Stimulated activated CD4-positive, alpha-beta T cell treated with anti-CD3 and anti-CD28 coated beads, Interleukin-12 subunit alpha, Interleukin-12 subunit beta, amount 100 ng/mL, for 4 hours (primary cell): ENCODE measurements at places on chromosomes 16 and 17.

- DNase-seq, result no peak
These were observed 29.4 kb upstream of the PMFBP1 start for GRCh38 chr16:72201387-72201786.

DNA sequence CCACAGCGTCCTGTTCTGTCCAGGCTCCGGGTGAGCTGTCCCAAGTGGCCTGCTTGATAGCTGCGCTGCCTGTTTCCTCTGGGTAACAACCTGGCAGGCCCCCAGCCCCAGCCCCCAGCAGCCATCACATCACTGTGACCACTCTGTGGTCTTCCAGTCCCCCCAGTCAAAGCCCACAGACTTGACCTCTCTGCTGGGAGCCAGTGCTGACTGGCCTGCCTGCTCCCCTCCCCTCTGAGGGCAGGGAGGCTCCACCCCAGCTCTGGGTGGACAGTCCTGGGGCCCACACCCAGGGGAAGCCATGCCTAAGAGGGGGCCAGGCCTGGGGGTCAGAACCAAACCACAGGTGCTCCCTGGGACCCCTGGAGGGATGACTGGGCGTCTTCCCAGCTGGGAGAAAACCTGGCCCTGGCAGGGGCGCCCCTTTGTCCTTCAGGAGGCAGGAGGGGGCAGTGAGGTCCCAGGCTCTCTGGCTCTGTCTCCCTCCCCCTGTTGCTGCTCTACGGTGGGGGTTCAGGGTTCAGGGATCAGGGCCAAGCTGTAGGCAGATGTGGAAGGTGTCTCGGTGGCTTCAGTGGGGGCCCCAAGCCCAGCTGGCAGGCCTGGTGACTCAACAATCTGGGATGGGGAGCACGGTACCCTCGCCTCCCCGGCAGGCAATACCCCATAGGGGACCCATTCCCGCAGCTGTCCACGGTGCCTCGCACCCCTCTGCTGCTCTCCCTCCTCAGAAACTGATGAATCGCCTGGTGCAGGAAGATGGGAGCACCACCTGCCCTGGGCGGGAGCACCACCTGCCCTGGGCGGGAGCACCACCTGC lies 1.8 kb upstream of the SLC16A3 start:
- no peak for DNase-seq

GRCh38 chr17:60244656-60245055 lies 94.9 kb downstream of the CA4 start:
- DNase-seq, result no peak

DNA sequence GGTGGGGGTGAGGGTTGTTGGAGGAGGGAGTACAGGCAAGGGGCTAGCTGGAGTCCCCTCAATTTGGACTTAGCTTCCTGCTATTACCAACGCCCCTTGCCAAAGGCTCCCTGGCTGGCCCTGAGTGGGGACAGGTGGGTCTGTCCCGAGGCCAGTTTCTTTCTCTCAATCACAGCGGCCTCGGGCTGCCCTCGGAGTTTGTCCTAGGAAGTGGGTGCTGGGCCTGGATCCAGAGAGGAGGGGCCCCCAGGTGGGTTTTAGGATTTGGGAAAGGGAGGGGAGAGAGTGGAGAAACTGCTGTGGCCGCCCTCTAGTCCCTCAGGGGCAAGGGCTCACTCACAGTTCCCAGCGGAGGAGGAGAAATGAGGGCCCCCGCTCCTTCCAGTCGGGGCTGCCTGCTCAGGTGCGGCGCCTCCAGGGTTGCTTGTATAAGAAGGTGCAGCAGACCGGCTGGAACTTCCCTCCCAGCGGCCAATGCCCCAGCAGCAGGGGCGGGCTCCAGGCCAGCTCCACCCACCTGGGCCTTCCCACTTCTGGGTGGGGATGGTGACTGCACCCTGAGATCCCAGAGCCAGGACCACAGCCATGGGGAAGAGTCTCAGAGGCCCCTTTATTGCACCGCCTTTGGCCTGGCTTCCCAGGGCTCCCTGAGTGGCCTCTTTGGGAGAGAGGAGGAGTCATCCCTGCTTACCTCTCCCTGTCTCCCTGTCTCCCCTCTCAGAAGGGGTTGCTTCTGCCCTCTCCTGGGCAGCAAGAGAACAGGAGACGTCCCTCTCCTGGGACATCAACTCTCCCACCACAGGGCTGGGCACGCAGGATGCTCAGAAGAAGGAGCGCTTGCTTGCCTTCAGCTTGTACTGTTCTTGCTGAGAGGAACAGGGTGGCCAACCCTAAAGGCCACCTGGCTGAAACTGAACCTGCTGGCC lies 112.0 kb upstream of the SMURF2 start:
- DNase-seq, result no peak

DNA sequence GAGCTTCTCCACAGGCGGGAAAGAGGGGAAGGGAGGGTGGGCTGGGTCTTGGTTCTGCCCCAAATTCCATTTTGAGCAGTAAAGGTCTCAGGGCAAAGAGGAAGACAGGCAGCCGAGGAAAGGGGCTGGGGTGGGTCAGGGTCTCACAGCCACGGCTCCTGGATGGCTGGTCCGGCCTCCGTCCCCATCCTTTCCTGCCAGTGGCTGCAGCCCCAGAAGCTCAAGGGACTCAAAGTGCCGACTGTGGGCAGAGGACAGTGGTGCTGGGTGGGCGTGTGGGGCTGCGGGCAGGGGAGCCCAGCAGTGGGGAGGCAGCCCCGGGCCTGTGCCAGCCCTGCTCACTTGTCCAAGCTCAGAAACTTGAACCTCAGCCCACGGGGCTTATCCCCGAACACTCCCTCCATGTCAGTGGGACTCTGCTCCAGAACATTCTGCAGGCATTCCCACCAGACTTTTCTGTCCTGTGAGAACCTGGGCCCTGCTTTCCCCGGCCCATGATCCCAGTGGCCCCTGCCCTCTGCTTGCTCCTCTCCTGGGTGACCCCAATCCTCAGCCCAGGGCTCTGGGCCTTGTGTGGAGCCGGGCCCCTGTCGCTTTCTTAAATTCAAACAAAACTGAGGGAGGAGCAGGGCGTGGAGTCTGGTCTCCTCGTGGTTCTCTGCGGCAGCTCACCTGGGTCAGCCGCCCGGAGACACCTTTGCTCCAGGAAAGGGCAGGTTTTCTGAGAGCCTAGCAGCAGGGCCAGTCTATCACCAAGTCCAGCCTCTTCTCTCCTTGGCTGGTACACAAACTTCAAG lies 117.8 kb upstream of the METRNL start:
- DNase-seq, result no peak

- DNase-seq, result peak; percentile 48
These were observed 630 bp downstream of the RNFT1 start for GRCh38 chr17:59963738-59964481.

- no peak for DNase-seq
These were observed 6.4 kb upstream of the ZNF750 start for GRCh38 chr17:82846061-82846691.

DNA sequence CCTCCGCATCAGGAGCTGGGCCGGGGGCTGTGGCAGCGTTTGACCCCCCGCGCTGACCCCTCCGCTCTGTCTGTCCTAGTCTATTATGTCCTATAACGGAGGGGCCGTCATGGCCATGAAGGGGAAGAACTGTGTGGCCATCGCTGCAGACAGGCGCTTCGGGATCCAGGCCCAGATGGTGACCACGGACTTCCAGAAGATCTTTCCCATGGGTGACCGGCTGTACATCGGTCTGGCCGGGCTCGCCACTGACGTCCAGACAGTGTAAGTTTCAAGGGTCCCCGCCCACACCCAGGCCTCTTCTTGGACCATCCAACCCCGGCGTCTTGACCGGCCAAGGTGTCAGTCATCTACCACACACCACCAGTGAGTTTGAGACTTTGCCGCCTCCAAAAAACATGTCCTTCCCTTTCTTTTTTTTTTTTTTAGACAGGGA lies 548 bp downstream of the PSMB3 start:
- no peak for DNase-seq

DNA sequence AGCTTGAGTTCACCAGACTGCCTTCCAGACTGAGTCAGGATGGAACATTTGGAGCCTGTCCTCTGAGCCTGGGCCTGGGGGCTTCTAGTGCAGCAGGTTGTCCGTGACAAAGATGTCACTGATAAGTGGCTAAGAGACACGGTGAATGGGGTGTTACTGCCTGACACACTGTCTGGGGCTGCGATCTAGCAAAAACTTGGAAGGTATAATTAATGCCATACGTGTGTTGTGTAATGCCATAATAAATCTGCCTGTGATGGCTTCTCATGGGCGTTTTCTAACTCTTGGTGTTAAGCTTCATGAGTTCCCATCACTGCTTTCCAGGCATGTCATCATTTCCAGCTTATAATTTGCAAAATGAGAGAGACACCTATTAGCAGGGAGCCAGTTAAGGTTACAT lies 215.4 kb downstream of the UTP18 start:
- DNase-seq, result no peak

- DNase-seq, result no peak
These were observed 1.1 kb downstream of the LRRC36 start for GRCh38 chr16:67327743-67328142.

DNA sequence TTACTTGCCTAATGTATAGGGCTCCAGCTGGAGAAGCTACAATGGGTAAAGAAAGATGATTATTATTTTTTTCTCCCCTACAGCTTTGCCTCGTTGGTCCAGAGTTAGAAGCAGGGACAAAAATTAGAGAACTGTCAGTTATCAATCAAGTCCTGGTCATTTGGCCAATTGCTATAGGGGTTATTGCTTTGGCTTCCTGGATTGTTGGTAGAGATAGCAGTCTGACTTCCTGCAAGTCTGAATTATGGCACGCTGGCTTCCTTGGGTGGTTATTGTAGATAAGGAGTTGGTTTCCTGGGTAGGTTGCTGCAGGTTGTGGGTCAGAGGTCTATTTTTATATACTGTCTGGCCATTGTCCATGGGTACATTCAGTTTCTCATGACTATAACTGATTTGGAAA lies 84.7 kb upstream of the ELAC2 start:
- no peak for DNase-seq

DNA sequence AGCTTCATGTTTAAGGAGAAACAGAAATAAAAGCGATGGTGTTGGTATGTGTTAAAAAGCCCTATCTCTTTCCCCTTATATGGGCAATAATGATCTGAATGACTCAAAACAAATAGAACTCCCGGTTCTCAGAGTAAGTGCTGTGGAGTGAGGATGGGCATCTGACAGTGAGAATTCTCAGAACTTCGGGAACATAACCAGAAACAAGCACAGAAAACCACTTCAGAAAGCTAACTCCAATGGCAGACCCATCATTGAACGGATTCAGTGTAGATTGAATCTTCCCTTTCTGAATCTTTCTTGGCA lies 67.2 kb downstream of the CDH8 start:
- DNase-seq, result no peak

DNA sequence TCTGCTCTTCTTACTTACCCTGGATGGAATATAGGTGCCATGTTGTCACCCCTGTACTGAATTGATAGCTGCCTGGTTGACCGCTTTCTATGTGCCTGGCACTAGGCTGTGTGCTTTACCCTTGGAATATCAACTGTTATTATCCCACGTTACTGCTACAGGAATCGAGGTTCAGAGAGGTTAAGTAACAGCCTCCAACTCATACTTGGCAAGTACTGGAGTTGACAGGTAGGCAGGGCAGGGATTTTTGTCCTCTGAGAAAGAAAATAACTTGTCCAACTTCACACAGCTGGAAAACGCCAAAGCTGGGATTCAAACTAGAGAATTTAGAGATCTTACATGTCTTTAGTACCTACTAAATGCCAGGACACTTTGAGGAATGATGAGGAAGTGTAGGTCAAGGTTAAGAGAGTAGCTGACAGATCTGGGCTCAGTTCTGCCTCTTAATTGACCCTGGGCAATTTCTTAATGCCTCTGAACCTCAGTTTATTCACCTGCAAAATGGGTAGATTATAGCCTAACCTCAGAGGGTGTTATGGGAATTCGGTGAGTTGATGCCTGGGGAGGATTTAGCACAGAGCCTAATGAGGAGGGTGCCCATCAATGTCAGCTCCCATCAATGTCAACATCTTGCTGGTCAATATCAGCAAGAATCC lies 25.8 kb downstream of the ITPRIPL2 start:
- DNase-seq, result no peak
